ENCODE measurements at places on chromosomes 5 and 9. TPM values are rescaled to one million over a fixed set of nuclear protein-coding genes. Genes with fewer than 3 reads are reported as not detected.
A peak's percentile ranks its signal among the peaks of the same experiment; 100 is the strongest.

CSF1R gene
- total RNA-seq, result 0.45 TPM

CXCL14 gene
- not detected for total RNA-seq

ACTBL2 gene
- total RNA-seq, result not detected

CCL19 gene
- not detected for total RNA-seq

CTSV gene
- 0.11 TPM for total RNA-seq

HEMGN gene
- 0.34 TPM for total RNA-seq

SLC36A2 gene
- not detected for total RNA-seq

ZNF608 gene
- not detected for total RNA-seq

OTP gene
- not detected for total RNA-seq

P4HA2 gene
- not detected for total RNA-seq

ANKRA2 gene
- 45.1 TPM for total RNA-seq

DNA sequence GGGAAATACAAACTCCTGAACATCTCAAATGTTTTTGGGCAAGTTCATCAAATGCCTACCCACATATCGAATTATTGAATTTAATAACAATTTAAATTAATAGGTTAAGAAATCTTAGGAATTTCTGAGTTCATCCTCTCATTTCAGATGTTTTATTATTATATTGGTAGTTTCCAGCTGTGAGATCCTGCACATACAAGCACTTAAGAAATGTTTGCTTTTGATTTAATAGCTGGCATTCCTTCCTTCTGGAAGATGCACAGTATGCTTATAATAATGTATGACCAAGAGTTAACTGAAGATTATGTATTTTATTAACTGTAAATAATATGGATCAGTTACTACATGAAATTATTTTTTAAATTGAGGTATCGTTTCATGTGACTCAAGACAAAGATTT, 13.9 kb downstream of the TNPO1 start:
- no peak for DNase-seq

DNA sequence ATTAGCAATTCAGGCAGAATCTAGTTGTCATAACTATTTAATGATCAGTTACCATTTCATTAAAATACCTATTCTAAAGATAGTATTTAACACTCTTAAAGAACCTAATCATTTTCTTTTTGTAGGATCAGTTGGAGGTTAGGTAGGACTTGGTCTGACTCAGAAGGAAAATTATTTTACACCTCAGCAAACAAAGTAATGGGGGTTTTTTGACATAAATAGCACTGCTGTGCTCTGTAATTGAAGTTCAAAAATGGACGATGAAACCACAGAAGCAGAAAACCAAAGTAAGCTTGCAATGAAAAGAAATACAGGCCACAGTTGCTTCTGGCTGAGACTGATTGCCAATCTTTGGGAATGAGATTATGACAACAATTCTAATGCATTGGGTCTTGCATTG, 187.0 kb upstream of the TRPM3 start:
- DNase-seq, result no peak

GRCh38 chr9:33340186-33340585, 49.9 kb downstream of the NFX1 start:
- no peak for DNase-seq

GRCh38 chr5:175248416-175248905, 195.5 kb downstream of the DRD1 start:
- DNase-seq, result no peak

GRCh38 chr9:130073373-130073772, 19.7 kb downstream of the GPR107 start:
- no peak for DNase-seq

GRCh38 chr5:56876327-56876726, 33.1 kb upstream of the SETD9 start:
- DNase-seq, result no peak

DNA sequence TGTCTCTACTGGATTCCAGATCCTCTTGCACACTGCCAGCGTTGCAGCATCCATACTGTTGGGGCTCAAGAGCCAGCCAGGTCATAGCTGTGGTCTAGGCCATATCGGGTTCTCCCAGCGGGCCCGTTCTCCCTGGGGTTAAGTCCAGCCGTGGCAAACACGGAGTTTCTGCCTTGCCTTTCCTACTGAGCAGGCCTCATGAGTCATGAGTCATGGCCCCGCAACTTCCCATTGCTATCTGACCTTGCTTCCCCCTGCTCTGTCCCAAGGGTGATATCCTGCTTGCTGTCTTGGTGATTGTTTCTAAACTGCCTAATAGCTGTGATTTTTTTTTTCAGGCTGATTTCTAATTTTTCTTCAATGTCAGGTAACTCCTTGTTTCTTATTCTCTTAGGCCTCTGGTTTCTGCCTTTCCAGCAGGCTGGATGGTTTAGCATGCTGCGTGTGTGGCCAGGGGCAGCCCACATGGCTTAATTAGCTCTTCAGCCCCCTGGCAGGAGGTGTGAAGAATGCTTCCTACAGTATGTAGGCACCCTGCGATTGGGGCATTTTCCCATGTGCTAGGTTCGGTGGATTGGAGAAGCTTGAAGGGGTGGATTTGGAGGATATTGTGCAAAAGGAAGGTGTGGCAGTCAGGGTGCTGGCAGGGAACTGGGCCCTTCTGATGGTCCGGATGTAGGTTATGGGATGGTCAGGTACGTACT, 18.7 kb downstream of the DAPK1 start:
- DNase-seq, result no peak

DNA sequence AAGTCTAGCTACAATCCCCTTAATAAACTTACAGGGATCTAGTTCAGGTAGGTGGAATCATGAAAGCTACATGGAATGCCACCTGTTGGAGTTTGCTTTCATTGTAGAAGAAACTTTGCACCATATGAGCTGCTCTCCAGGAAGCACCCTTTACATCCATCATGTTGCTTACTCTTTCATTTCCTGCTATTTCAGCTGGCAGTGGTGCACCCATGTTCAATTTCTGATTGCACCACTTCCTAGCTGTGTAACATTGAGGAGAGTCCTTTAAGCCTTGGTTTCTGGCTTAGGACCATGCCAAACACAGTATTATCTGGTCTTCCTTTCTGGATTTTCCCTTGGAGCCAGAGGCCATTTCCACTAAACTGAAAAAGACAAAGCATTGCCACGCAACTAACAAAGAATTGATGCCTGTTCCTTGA, 123.3 kb upstream of the SLC12A2 start:
- no peak for DNase-seq

GRCh38 chr5:84650429-84650828, 265.7 kb upstream of the EDIL3 start:
- DNase-seq, result no peak

DNA sequence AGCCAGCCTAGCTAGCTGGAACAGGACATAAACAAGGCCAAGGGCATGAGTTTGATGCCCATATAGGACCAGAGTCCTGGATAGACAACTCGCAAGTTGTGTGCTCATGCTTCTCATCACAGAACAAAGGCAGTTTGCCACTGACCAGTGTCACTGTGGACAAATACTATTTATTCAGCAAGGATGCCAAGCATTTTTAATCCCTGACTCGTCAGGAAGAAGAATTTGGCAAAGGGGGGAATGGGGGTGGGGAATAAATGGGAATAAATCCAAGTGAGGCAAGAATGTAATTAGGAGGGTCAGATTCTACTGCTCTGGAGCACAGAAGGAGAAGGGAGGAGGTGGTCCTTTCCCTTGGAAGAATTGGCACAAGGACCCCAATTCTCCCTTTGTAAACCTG, 46.8 kb upstream of the ANKRD55 start:
- DNase-seq, result no peak

- no peak for DNase-seq
Measured at GRCh38 chr5:42900734-42901133, 89.0 kb upstream of the SELENOP start.

- DNase-seq, result no peak
Measured at GRCh38 chr5:173238312-173239232, 3.6 kb upstream of the NKX2-5 start.

DNA sequence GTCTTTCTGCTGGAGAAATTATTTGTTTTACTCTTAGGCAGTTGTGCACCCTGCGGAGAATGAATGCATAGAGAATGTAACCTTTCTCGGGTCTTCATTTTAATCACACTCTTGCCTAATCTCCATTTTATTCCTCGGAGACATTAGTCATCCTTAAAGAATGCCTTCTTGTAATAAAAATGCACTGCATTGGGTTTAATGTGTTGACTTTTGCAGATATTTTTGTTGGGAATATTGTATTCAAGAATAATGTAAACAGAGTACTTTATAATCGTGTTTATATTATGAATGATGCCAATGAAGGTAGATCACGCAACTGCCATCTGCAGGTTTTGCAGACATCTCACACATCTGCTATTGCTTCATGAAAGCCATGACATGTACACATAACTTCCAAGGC, 1093.9 kb upstream of the CDH6 start:
- DNase-seq, result no peak

- no peak for DNase-seq
Measured at GRCh38 chr9:112168197-112168596, 6.9 kb downstream of the SUSD1 start.

GRCh38 chr9:126945682-126946081, 31.1 kb downstream of the RALGPS1 start:
- DNase-seq, result no peak

GRCh38 chr9:124894741-124895170, 32.8 kb downstream of the ARPC5L start:
- peak; percentile 10 for DNase-seq

- no peak for DNase-seq
Measured at GRCh38 chr9:135408476-135409254, 70.9 kb upstream of the PPP1R26 start.

DNA sequence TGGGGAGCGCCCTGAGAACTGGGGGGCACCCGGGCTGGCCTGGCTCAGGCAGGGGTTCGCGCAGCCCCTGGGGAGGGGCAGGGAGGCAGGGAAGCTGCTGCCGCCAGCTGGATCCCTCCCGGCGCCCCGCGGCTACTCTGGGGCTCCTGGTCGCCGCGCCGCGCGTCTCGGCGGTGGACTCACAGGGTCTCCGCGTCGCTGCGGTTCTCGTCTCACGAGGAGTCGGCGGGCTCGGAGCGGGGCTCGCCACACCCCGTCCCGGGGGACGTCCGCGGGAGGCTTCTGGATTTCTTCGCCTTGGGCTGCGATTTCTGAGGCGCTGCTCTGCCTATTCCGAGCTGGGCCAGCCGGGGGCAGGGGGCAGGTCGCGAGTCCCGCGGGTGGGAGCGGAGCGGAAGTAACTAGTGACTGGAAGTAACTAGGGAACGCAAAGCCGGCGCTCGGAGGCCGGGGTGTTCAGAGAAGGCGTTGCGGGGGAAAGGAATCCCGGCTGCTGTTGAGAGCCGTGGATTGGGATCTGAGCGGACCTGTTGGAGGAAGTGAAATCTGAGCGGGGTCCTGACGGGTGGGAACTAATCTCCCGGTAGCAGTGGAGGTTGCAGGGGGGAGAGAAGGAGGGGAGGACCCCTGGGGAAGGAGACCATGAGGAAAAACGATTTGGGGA, 511 bp downstream of the CYSTM1 start:
- DNase-seq, result peak; percentile 46

- no peak for DNase-seq
Measured at GRCh38 chr9:133107961-133108793, 12.9 kb downstream of the RALGDS start.

GRCh38 chr5:82396396-82396795, 118.2 kb upstream of the RPS23 start:
- DNase-seq, result no peak

GRCh38 chr9:109253637-109254284, 67.1 kb downstream of the EPB41L4B start:
- DNase-seq, result no peak

DNA sequence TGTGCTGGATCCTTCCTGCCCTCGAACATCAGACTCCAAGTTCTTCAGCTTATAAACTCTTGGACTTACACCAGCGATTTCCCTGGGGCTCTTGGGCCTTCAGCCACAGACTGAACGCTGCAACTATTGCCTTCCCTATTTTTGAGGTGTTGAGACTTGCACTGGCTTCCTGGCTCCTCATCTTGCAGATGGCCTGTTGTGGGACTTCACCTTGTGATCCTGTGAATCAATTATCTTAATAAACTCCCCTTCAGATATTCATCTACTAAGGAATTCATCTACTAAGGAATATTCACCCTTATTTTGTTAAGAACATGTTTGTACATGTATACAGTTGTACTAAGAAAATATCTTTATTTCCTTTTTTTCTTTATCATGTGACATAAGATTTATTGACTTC, 1079.7 kb downstream of the CDH12 start:
- no peak for DNase-seq

- DNase-seq, result no peak
Measured at GRCh38 chr5:160175438-160176218, 53.7 kb upstream of the FABP6 start.

Data from CD4-positive, alpha-beta T cell (primary cell).